NCI-H446 treated with DMSO at 0.1 percent for 48 hours (cell line): ENCODE measurements at places on chromosomes 6 and 20.

GRCh38 chr6:160139420-160139851, 17.8 kb downstream of the SLC22A1 start:
- DNase-seq, result no peak

DNA sequence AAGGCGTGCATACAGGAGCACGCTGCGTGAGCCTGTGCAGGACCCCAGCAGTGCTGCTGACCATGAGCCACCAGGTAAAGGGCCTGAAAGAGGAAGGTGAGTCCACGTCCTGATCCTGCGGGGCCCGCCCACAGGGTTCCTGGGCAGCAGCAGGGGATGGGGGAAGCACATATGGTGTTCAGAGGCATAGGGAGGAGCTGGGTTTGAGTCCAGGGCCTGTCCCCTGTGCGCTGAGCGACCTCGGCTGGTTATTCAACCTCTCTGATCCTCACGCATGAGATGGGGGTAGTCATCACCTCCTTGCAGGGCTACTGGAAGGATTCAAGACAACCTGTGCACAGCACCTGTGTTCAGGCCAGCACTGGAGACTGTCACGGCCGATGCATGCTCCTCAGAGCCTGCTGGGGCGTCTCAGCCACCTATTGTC, at the start of gene TMC2:
TMC2 (plus strand) TSS at position 14 of the 427 bp plus-strand sequence; CDS start at position 63, 49 bp downstream.
- DNase-seq, result no peak

GRCh38 chr6:134249239-134249758, 68.6 kb downstream of the SGK1 start:
- no peak for DNase-seq

- no peak for DNase-seq
Observed at GRCh38 chr6:133289733-133290306, 48.7 kb downstream of the EYA4 start.

GRCh38 chr20:17654649-17655285, 27.3 kb downstream of the RRBP1 start:
- no peak for DNase-seq

GRCh38 chr20:57391439-57392301, 474 bp downstream of the RBM38 start:
- DNase-seq, result no peak
